CD4-positive, alpha-beta T cell treated with Interleukin-4 for 1 hour (primary cell): ENCODE measurements at places on chromosomes 3 and 15.
A peak's percentile ranks its signal among the peaks of the same experiment; 100 is the strongest.

GRCh38 chr15:65676123-65676522 is 54.4 kb downstream of the SLC24A1 start:
- no peak for DNase-seq

DNA sequence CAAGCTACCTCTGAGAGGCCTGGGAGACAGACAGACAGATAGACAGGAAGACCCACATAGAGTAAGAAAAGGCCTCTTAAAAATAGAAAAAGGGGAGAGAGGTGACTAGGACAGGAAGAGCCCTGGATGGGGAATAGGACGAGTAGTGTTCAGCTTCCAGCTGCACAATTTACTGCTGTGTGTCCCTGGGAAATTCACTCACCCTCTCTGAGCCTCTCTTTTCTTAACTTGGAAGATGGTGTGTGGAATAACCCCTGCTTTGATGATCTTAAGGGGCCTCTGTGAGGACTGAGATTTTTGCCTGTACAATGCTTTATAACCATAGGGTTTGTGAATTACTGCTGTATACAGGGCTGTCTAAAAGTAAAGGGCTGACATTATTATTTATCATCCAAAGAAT is 37.5 kb downstream of the FEM1B start:
- peak; percentile 1 for DNase-seq

- no peak for DNase-seq
These were observed 21.8 kb upstream of the DAPK2 start for GRCh38 chr15:64068133-64068532.

- DNase-seq: no peak
These were observed 2.1 kb upstream of the DYNLT2B start for GRCh38 chr3:196320137-196320536.

- no peak for DNase-seq
These were observed 10.8 kb downstream of the ZNF774 start for GRCh38 chr15:90362936-90363212.

- DNase-seq: no peak
These were observed 15.9 kb upstream of the USP3 start for GRCh38 chr15:63488398-63488960.

DNA sequence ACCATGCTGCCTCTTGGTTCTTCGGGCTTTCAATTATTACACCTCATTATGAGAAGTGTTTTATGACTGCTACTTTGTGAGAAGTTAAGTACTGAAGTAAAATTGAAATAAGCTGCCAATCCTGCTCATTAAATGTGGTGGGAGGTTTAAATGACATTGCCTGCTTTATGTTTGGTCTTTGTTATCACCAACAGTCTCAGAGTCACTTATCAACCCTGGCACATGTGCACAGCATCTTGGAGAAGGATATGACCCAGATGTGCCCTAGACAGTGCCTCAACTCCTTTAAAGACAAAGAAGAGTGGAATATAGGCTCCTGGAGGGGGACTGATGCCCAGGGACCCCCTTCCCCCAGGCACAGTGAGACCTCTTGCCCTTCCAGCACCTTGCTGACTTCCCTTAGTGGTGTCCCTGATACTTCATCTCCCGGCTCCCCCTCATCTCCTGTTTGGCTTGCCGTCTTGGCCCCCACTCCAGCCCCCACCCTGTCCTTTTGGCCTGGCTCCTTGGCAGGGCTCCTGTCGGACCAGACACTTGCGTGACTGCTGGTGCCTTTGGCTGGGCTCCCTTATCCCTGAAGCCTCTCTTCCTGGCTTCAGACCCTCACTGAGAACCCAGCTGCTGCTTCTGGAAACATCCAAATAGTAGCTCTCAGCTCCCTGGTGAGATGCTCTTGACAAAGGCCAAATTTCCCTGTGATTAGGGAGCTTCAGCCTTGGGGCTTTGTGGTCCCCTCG is 39.8 kb downstream of the ARHGAP31 start:
- no peak for DNase-seq

DNA sequence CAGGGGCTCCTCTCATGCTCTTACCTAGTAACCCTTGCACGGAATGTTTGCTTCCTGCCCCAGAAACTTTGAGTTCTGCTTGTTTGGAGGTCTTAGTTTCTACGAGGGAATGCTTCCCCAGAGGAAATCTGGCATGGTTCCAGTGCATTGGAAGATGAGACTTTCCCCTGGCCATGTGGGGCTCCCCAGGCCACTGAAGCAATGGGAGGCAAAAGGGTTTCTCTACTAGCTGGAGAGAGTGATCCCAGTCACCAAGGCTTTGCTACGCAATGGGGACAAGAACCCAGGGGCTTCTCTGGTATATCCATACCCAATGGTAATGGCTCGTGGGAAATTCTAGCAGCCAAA is 44.2 kb upstream of the RPL32 start:
- DNase-seq: no peak

GRCh38 chr3:98980915-98981596 is 79.6 kb upstream of the DCBLD2 start:
- no peak for DNase-seq

- no peak for DNase-seq
These were observed 4.0 kb downstream of the LAMP3 start for GRCh38 chr3:183158551-183159006.

DNA sequence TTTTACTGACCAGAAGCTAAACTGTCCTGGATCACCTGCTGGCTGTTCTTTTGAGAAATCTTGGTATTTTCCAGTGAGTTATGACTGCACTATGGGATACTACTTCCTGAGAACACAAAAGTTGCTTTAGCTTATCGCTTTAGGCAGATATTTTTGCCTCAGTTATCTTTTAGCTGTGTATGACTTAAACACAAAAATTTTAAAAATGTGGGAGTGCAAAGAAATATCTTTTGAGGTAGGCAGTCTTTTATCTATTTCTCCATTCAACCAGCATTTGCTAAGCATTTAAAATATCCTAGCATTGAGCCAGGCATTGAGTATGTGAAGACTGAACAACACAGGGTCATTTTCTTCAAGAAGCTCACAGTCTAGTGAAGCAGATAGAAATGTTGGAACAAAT is 981.9 kb downstream of the FHIT start:
- DNase-seq: no peak

DNA sequence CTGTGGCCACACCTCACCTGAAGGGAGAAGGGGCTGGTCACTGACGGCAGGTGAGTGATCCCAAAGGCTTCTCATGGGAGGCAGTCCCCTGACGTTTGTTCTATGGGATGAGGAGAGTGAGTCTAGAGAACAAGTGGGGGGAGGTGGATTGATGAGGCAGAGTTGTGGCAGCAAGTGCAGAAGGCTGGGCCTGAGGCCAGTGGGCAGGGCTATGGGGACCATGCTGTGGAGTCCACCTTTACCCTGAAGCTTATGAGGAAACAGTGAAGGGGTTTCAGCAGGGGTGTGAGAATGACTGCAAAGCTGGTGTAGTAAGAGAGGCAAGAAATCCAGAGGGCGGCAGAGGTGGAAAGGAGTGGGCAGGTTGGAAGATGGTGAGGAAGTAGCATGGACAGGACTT is 96.9 kb upstream of the PFN2 start:
- no peak for DNase-seq

- DNase-seq: no peak
These were observed 93.9 kb downstream of the RBPMS2 start for GRCh38 chr15:64681424-64682024.

DNA sequence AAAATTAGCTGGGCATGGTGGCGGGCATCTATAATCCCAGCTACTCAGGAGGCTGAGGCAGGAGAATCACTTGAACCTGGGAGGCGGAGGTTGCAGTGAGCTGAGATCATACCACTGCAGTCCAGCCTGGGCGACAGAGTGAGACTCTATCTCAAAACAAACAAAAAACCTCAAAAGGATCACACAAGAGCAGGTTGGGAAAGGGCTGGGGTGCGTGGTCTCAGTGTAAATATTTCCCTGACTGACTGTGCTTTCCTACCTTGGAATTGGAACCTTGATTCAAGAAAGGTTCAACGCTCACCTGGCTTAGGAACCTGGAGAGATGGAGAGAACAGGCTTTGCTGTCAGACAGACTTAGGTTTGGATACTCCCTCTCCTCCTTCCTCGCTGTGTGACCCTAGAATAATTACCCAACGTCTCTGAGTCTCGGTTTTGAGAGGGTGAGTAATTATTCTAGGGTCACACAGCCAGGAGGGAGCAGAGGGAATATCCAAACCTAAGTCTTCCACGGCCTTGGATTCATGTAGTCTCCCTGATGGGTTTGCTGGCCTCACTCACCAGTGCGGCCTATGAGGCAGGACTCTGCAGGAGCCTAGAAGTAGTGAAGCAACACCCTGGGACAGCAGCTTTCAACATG is 24.6 kb downstream of the CYP19A1 start:
- DNase-seq: no peak

DNA sequence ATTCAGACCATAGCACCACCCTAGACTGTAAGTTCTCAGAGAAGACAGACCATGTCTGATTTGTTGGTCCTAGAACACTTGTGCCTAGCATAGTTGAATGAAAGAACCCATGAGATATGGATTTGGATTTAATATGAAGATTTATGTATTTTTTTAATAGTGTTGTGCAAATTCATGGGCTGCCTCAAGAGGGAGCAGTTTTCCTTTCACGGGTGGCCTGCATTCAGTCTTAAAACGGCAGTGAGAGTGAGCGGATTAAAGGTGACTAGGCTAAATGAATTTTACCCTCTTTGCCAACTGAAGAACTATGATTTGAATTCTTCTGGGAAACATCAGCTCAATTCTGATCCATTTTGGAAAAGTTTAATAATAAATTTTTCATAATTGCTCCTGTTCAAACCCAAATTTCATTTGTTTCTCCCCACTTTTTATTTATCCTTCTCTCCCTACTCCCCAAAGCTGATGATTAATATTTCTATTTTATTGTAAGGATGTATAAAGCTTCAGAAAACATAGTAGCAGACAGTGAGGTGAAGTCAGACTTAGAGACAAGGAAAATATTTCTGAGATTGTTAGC is 67.3 kb downstream of the MORC1 start:
- DNase-seq: peak; percentile 23

DNA sequence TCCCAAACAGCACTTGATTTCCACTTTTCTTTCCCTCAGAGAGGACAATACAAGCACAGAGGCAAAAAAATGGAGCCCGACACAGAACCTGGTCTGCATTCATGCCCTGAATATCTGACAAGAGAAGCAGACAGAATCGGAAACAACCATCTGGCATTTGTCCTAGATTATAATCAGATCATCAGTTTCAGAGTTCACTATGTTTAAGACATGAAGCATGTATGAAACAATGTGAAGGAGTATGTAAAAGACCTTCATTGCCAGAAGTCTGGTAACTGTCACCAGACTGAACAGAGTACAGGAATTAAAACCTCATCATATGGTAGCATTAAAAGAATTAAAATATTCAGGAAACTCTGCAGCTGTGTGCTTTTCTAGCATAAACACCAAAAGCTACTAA is 65.0 kb downstream of the SETD2 start:
- no peak for DNase-seq

- no peak for DNase-seq
These were observed 163.1 kb downstream of the FMN1 start for GRCh38 chr15:33031324-33031821.

- no peak for DNase-seq
These were observed 15.1 kb downstream of the CTSH start for GRCh38 chr15:78929536-78930264.

DNA sequence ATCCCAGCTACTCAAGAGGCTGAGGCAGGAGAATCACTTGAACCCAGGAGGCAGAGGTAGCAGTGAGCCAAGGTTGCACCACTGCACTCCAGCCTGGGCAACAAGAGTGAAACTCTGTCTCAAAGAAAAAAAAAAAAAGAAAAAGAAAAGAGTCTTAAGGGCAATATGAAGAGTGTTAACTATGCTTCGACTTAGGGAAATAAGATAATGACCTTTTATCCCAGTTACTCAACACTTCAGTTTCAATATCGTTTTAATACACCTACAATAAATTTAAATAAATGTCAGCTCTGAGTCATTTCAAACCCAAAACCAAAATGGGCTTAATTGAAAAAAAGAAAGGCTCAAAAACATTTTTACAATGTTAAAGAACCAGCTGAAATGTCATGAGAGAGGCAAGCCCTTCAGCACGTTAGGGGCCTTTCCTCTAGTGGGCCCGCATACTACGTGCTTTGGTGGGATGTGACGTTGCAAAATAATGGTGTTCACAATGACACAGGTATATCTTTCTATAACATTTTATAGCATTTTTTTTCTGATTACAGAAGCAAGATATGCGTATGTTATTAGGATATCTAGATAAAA is 15.3 kb downstream of the FYCO1 start:
- DNase-seq: no peak

DNA sequence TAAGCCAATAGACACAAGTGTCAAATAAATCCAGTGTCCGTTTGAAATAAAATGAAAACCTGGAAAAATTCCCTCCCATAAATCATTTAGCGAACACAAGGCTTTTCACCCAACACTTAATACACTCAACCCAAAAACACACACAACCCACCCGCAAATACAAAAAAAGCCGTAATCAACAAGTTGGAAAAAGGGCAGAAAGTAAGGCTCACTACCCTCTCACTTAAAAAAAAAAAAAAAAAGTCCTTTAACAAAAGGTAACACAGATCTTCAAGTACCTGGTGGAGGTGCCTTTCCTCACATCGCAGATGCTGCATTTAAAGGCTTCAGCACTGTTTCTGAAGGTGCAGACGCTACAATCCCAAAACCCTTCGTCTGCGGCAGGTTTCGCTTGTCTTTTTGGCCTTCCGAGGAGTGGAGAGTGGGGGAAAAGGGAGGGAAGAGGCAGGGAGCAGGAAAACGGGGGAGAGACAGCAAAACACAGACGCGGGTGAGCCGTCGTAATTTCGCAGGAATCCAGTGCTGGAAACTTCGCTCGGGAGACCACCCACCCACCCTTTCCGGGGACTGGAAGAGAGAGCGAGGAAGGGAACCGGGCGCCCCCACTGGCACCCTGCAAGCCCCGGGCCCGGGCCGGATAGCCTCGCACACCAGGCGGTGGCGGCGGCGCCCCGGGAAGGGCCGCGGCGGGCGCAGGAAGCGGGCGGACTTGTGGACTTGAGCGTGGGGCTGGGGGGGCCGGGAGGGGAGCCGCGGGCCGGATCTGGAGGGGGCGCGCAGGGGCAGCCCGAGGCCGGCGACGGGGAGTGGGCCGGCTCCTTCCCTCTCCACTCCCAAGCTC is 401.8 kb downstream of the SHQ1 start:
- DNase-seq: peak; percentile 46

- DNase-seq: no peak
These were observed 54.9 kb downstream of the IGF1R start for GRCh38 chr15:98703126-98703685.

- DNase-seq: peak; percentile 18
These were observed 519.6 kb downstream of the NTRK3 start for GRCh38 chr15:87736891-87737389.

DNA sequence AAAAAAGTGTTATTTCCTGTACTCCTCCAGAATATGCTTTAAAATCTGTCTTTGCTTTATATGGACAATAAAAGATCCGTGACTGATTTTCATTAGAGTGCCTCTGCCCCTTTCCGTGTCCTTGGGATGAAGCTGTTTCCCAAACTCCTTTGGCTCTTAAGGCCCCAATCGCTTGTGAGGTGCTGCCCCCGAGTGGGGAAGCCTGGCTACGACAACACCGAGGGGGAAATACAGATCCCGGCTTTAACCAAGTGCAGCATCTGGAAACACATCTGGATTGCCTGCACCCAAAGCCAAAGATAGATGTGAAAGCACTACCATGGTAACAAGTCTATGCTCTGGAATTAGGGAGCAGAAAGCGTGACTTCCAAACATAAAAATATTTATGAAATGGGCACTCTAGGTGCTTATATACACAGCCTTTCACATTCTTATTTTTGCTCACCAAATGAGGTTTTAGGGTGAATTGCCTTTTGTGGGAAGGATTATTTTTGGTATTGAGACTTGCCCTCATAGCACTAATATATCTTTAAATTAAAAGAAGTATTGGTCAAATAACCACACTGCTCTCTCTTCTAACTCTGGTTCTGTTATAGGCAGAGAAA is 40.6 kb upstream of the ADCY5 start:
- DNase-seq: peak; percentile 26

- no peak for DNase-seq
These were observed 366.7 kb downstream of the CTNNB1 start for GRCh38 chr3:41565948-41566514.
